ENCODE measurements at places on chromosomes 4 and X.

DNA sequence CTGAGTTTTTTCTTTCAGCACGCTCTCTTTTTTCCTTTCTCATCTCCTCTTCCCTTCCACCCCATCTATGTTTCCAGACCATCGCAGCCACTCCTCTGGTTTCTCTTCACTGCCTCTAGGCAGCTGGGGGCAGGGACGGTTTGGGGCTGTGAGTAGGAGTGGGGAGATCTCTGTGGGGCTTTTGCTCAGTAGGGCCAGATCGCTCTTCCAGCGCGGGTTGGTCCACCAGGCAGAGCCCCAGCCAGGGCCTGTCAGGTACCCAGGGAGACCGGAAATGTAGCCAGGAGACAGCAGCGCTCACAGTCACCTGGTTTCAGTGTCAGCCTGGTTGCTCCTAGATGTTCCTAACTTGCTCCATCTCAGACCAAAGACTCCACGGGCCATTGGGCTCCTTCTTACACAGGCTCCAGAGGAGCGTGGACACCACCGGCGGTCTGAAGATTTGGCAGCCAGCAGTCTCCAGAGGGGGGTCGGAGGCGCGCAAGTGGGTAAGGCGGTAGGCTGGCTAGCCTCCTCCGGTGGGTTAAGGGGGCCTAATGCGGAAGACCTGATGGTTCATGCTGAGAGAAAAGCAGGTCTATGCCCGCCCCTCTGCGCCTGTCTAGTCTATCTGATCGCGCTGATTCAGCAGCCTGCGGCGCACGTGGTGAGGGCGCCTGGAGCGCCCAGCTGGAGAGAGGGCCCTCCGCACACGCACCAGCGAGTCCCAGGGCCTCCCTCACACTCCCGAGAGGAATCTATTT lies 1.8 kb downstream of the FGF5 start:
- peak; percentile 53 for DNase-seq

GRCh38 chr4:73539386-73539785 lies 57.8 kb downstream of the AFM start:
- DNase-seq: no peak

GRCh38 chr4:177057186-177057585 lies 252.5 kb upstream of the NEIL3 start:
- no peak for DNase-seq

- DNase-seq: no peak
These were observed 29.2 kb downstream of the NKX1-1 start for GRCh38 chr4:1376841-1377605.

- no peak for DNase-seq
These were observed at the start of gene SOWAHB for GRCh38 chr4:76897536-76898384. Gene SOWAHB (minus strand): TSS chr4:76898144. CDS start chr4:76897849, 295 bp downstream.

- no peak for DNase-seq
These were observed 58.3 kb downstream of the LEF1 start for GRCh38 chr4:108110450-108110849.

GRCh38 chr4:36900446-36900987 lies 344.0 kb upstream of the NWD2 start:
- DNase-seq: no peak

DNA sequence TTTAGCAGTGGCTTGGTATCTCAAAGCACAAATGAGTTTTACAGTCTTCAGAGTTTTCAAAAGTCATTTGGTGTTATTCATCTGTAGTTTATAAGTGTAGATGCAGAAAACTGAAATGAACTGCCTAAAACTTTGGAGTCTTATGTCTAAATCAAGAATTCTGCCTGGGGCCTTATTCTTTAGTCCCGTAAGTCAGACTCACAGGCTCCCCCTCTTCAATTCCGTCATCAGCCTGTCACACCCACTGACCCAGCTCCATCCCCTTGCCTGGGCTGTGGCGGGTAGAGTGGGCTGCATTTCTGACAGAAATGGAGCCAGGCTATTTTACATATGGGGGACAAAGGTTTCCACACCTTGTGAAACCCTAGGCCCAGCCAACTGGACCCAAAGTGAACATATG lies 44.3 kb downstream of the TSPAN5 start:
- DNase-seq: no peak

- no peak for DNase-seq
These were observed 30.8 kb downstream of the RTL5 start for GRCh38 chrX:72100824-72101351.

DNA sequence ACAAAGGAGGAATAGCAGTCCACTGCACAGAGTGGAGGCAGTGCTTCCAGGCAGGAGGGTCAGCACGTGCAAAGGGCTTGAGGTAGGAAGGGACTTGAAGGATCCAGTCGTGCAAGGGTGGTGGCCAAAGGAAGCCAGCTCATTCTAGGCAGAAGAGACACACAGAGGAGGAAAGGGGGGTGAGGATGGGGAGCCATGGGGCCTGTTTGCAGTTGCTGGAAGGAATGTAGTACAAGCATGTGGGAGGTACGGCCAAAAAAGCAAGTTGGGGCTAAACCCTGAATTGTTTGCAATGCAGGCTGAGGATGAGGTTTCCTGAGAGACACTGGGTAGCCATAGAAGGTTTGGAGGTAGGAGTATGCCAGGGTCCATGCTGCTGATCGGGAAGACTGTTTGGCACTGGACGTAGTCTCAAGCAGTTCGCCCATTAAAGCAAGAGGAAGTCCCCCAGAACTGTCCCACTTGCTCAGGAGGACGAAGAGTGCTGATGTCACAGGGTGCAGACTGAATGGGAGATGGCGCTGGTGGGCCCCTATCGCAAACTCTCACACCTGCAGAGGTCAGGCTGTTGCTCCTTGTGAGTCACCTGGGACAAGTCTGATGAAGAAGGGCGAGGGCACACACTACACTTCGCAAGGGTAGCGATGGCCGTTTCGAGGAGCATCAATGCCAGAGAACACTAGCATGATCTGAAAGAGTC lies 9.1 kb upstream of the MAN2B2 start:
- no peak for DNase-seq

DNA sequence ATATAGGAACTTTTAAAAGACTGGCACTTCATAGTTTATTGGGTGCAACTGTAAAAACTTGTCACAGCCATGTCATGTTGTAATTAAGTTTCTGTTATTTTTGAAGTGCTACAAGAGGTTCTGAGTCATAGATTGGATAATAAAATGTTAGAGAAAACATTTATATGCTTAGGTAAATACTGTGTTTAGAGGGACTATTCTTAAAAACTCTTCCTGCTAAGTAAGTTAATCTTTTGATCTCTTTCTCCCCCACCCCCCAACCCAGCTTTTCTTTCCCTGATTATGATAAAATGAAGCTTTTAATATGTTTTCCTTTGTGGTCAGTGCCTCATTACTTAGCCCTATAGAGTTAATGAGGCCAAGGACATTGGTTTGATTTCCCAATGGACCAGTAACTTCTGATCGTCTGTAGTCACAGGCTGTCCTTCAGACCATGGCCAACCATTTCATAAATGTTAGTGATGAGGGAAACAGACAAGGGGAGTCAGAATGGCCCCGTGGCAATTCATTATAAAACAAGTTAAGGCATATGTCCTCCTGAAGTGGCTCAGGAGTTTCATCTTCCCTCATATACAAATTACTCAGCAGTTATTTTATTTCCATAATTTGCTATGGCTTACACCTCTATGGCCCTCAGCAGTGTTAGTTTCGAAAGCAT lies 3.9 kb upstream of the PDLIM5 start:
- no peak for DNase-seq

- DNase-seq: no peak
These were observed 175.8 kb downstream of the PPP1R2C start for GRCh38 chrX:42602136-42602535.

DNA sequence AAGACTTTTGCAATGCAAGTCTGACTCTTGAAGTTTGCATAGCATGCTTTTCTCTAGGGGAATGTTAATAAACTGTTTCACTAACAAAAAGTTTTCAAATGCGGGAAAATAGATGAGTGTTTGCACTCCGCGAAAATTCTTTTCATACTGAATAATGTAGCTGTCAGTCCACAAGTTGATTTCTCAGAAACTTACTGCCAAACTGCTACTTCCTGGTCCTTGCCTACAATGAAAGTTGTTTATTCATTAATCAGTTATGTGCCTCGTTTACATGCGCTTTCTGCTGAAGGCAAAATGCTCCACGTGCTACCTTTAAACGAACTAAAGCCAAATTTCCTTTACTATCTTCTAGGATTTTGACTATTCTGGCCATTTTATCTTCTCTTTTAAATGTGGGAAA lies 166.2 kb downstream of the MAGEB17 start:
- no peak for DNase-seq

DNA sequence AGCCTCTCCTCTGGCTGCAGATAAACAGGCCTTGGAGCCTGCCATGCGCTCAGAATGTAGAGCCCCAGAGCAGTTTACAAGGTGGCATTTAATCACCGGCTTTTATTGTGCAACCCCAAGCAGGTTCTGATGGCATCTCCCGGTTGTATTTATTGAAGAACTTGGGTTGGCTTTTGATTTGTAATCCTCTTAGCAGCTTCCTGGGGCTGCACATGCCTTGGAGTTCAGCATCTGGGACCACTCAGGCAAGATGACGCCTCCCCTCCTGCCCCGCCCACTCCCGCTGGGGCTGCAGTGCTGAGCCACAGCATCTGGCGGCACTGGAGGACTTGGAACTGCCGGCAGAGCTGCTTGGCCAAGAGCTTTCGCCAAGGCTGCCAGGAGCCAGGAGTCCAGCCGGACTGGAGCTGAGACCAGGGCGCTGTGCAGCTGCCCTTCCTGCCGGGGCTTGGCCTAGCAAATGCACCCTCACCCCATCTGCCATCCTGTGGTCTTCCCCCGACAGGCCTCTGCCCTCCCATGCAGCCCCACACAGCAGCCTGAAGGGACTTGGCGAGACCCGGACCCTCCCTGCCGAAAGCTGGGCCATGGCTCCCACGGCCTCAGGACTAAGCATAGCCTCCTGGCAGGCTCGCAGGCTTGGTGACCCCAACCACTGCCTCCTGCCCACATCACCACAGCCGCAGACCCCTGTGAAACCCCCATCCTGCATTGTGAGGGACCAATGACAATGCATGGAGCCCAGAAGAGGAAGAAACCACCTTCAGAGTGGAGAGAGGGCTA lies 5.4 kb downstream of the HTRA3 start:
- peak; percentile 93 for DNase-seq

- no peak for DNase-seq
These were observed 8.3 kb downstream of the PHKA1 start for GRCh38 chrX:72705814-72706213.

DNA sequence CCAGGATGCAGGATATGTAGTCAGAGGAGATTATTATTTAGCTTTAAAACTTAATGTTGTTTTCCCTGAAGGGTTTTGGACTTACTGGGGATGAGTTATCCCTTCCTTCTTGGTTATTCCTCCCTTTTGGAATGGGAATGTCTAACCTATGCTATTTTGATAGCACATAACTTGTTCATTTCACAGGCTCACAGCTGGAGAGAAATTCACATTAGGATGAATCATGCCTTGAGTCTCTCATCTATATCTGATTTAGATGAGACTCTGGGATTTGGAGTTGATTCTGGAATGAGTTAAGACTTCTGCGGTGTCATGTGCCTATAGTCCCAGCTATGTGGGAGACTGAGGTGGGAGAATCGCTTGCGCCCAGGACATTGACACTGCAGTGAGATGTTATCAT lies 81.1 kb downstream of the ATP11C start:
- DNase-seq: peak; percentile 76
